GM23338 (cell line): ENCODE measurements at places on chromosomes 12 and 14. TPM values are rescaled to one million over a fixed set of nuclear protein-coding genes. Genes with fewer than 3 reads are reported as not detected.

The CYP46A1 gene
- total RNA-seq: 0.47 and 0.59 TPM in 2 replicates

The DCN gene
- not detected in 2 replicates for total RNA-seq

The RNU4-1 gene
- under 0.01 TPM in 1 of 2 replicates, not detected in the other for total RNA-seq

The MTRFR gene
- total RNA-seq: 13.3 and 14.8 TPM in 2 replicates

The PPP1R36 gene
- total RNA-seq: 0.42 TPM in 1 of 2 replicates, not detected in the other

The DIO3 gene
- total RNA-seq: 0.28 TPM in 1 of 2 replicates, not detected in the other

The RDH5 gene
- total RNA-seq: 1.7 and 7.5 TPM in 2 replicates

- H3K36me3 ChIP-seq: peaks cover under 1% of the 10 kb centered on the region; the same call in 1 of the 2 replicates
- DNase-seq: no peak
- peaks cover 9% of the 10 kb centered on the region for H3K4me1 ChIP-seq
Measured at GRCh38 chr14:96390965-96391292, 999 bp upstream of the AK7 start.

DNA sequence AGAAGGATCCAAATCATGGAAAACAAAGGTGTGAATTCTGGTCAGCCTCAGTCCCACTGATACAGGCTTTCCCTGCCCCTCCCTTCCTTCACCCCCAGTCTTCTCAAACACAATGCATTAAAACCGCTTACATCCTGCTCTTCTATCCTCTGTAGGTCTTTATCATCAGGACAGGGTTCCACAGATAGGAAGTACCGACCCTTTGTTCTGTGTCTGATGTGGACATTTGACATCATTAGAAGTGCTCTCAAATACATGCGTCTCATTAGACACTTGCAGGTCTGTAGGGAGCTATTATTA is 339 bp downstream of the EDDM3B start:
- H3K27me3 ChIP-seq: no peaks in the 10 kb centered on the region
- no peak for DNase-seq
- no peaks in the 10 kb centered on the region for H3K36me3 ChIP-seq
- H3K4me3 ChIP-seq: no peak overlapping the region
- peaks cover 8% of the 10 kb centered on the region for H3K4me1 ChIP-seq

DNA sequence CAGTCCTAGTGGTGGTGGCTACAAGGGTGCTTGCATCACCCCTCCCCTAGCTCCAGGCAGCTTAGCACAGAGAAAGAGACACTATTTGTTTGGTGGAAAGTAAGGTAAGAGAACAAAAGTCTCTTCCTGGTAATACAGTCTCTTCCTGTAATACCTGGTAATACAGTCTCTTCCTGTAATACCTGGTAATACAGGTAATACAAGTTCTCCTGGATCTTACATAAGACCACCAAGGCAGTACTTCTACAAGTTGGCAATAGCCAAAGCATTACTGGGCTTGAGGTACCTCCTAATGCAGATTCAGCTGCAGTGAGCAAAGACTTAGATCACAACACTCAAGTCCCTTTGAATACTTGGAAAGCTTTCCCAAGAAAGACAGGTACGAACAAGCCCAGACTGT is 77.0 kb downstream of the CATSPERB start:
- H3K4me3 ChIP-seq: no peak overlapping the region
- no peak for DNase-seq
- H3K4me1 ChIP-seq: no peaks in the 10 kb centered on the region
- H3K27ac ChIP-seq: no peak overlapping the region

DNA sequence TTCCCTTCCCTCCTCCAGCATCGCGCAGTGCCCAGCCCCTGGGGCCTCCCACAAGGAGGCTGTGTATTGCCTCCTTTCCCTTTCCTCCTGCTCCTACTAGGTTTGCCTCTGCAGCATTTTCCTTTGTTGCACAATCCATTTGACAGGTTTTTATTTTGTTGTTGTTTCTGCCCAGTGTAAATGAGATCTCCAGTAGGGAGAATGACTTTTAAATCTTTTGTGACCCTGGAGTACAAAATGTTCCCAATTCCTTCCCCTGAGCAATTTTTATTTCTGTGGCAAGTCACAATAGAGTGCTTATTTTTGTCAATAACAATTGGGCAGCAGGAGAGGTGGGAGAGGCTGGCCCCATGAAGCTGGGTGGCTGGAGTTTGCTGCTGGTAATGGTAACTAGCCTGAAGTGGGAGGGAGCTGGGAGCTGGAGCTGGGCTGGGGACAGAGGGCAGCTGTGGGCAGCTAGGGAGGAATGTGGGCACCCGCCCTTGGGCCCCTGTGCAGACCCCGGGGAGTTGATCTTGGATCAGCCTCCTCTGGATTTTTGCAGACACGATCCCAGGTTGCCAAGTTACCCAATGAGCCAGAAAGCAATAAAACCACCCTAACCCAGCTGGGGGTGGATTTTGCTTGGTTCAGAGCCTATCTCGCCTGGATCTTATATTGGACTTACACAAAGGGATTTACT is 160.1 kb downstream of the KTN1 start:
- H3K27ac ChIP-seq: no peak overlapping the region
- H3K27me3 ChIP-seq: no peaks in the 10 kb centered on the region
- H3K36me3 ChIP-seq: no peaks in the 10 kb centered on the region
- H3K4me3 ChIP-seq: no peak overlapping the region

- H3K27ac ChIP-seq: peak within 1 kb of the TSS; percentile 98
- no peaks in the 10 kb centered on the region for H3K36me3 ChIP-seq
- H3K4me1 ChIP-seq: peaks cover 9% of the 10 kb centered on the region; the same call in 1 of the 2 replicates
- DNase-seq: peak; percentile 98
Measured at GRCh38 chr14:35121887-35122695, at the start of the genes PPP2R3C and PRORP. Gene PPP2R3C, minus strand, starts transcription at chr14:35121990. Its CDS starts 31 bp downstream, at chr14:35121959. Gene PRORP, plus strand, starts transcription at chr14:35122552. Its CDS starts 694 bp downstream, at chr14:35123246.

- no peak for DNase-seq
- peaks cover 23% of the 10 kb centered on the region for H3K36me3 ChIP-seq
- no peak overlapping the region for H3K27ac ChIP-seq
- H3K4me1 ChIP-seq: peaks cover 34% of the 10 kb centered on the region
- no peaks in the 10 kb centered on the region for H3K27me3 ChIP-seq
- H3K4me3 ChIP-seq: no peak overlapping the region
Measured at GRCh38 chr14:89990623-89991275, 35.0 kb downstream of the TDP1 start.

DNA sequence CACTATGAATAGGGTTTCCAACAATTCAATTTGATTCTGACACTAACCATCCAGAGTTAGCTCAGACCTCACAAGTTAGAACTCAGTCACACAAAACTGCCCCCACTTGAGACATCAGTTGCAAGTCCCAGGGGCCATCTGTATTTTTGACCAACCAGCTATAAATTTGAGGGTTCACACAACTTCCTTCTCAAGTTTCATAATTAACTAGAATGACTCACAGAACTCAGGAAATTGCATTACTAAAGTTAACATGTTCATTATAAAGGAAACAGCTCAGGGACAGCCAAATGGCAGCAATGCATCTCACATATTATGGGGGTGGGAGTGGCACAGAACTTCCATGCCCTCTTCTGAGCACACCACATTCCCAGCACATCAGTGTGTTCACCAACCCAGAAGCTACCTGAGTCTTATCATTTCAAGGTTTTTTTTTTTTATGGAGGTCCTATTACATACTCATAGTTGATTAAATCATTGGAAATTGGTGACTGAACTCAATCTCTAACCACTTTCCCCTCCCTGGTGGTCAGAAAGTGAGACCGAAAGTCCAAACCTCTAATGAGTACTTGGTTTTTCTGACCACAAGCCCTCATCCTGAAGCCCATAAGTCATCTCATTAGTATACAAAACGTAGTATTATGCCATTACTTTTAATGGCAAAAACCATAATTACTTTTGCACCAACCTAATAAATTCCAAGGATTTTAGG is 1721.5 kb upstream of the SEL1L start:
- no peak overlapping the region for H3K27ac ChIP-seq
- DNase-seq: no peak
- H3K4me3 ChIP-seq: no peak overlapping the region
- H3K4me1 ChIP-seq: no peaks in the 10 kb centered on the region

- peaks cover 10% of the 10 kb centered on the region for H3K4me1 ChIP-seq
- H3K4me3 ChIP-seq: no peak overlapping the region
- DNase-seq: no peak
- peaks cover 87% of the 10 kb centered on the region for H3K36me3 ChIP-seq
- no peaks in the 10 kb centered on the region for H3K27me3 ChIP-seq
Measured at GRCh38 chr12:2801044-2801783, 6.4 kb downstream of the FKBP4 start.

- no peak overlapping the region for H3K4me3 ChIP-seq
- H3K4me1 ChIP-seq: peaks cover 18% of the 10 kb centered on the region
- DNase-seq: peak; percentile 34
- no peaks in the 10 kb centered on the region for H3K27me3 ChIP-seq
Measured at GRCh38 chr14:31059152-31059924, 33.2 kb upstream of the STRN3 start.

DNA sequence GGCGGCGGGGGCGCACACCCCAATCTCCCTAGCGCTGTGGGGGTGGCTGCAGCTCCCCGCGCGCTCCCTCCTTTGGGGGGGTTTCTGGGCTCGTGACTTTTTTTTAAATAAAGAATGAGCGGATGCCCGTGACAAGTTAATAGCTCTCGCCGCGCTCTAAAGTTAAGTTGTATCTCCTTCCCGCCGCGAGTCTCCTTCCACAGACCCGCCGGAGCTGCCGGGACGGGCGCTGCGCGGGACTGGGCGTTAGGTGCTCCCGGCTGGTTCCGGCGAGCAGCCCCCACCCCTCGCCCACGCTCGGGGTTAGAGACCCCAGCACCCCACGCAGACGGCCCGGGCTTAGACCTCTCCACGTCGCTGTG is 82.6 kb upstream of the HMGA2 start:
- peak overlapping the region; percentile 83 for H3K4me3 ChIP-seq
- H3K4me1 ChIP-seq: peaks cover 30% of the 10 kb centered on the region
- no peak for DNase-seq
- H3K27ac ChIP-seq: no peak overlapping the region

- no peak overlapping the region for H3K27ac ChIP-seq
- H3K36me3 ChIP-seq: no peaks in the 10 kb centered on the region
- DNase-seq: no peak
- H3K27me3 ChIP-seq: no peaks in the 10 kb centered on the region
Measured at GRCh38 chr14:20428010-20428365, 8.0 kb downstream of the KLHL33 start.
